ENCODE measurements at places on chromosomes 6 and 20.

GRCh38 chr6:153108315-153108714, 22.8 kb downstream of the RGS17 start:
- no peak for DNase-seq

- DNase-seq, result no peak
Observed at GRCh38 chr20:13626724-13627123, 12.0 kb downstream of the TASP1 start.

- no peak for DNase-seq
Observed at GRCh38 chr6:151275121-151275520, 35.4 kb downstream of the AKAP12 start.

- no peak for DNase-seq
Observed at GRCh38 chr6:79238919-79239318, 4.4 kb upstream of the HMGN3 start.

- DNase-seq, result no peak
Observed at GRCh38 chr20:32527052-32527446, 58.1 kb downstream of the NOL4L start.

DNA sequence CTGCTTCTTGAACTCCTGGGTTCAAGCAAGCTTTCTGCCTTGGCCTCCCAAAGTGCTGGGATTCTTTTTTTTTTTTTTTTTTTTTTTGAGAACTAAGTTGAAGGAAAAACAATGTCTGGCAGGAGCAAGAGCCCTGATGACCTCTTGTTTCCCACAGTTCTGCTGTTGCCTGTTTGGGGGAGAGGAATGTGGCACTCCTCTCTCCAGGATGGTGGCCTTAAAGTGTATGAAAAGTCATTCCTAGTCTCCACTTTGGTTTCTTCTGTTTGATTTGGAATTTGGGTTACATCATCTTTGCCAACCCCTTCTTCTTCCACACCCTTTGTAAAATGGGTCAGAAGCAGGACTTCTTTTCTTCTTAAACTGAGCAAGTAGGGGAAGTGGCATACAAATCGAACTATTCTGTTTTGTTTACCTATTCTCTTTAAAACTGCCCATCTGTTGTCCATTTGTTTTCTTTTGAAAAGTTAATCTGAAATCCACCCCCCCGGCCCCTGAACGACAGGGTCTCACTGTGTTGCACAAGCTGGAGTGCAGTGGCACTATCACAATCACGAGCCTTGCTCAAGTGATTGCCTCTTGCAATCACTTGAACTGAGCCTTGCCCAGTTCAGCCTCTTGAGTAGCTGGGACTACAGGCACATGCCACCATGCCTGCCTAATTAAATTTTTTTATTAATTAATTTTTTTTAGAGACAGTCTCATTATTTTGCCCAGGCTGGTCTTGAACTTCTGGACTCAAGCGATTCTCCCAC, 11.3 kb downstream of the CARMIL1 start:
- no peak for DNase-seq

DNA sequence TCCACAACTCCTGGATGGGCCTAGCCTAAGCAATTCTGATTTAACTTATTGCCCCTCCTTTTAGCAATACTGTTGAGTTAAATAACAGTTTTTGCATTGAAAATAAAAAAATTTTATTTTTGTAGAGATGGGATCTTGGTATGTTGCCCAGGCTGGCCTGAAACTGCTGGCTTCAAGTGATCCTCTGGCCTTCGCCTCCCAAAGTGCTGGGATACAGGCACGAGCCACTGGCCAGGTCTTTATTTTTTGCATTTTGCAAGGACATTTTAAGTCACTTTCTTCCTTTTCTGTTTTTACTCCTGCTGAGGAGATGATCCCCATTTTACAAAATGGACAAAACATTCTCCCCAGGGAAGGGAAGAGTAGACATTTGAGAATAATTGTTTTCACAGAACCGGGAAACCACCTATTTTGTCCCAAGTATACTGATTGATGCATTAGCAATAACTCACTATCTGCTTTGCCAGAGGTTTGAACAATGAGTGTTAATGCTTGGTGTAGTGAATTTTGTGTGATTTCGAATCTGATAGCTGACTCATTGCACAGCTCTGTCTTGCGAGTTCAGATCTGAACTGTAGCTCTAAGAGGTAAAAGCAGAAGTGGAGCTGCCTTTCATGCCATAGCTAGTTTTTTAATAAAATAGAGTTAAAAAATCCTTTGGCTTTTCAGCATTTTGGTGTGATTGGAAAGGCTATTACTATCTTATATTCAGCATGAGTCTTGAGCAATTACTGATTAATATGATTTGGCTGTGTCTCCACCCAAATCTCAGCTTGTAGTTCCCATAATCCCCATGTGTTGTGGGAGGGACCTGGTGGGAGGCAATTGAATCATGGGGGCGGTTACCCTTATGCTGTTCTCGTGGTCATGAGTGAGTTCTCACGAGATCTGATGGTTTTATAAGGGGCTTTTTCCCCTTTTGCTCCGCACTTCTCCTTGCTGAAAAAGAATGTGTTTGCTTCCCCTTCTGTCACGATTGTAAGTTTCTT, 20.9 kb downstream of the IGF2R start:
- no peak for DNase-seq

DNA sequence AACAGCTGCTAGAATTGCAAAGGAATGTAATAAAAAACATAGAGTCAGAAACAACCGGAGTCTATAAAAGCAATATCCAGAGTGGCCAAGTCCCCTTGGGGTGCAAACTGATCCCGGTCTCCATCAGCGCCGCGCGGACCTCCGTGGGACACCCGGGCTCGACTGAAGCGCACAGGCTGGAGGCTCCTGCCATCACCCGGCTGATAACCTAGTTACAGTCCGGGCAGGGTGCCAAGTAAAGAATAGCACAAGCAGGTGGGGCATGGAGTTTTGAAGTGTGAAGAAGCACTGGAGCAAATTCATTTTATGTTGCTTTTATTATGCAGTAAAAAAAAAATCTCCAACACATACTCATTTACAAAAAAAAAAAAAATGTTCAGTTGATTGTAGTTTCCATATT, 205.1 kb upstream of the GMDS start:
- DNase-seq, result no peak

GRCh38 chr6:129708496-129709195, 1.3 kb downstream of the ARHGAP18 start:
- no peak for DNase-seq

GRCh38 chr6:38973178-38974057, 75.2 kb upstream of the GLP1R start:
- DNase-seq, result peak; percentile 54

DNA sequence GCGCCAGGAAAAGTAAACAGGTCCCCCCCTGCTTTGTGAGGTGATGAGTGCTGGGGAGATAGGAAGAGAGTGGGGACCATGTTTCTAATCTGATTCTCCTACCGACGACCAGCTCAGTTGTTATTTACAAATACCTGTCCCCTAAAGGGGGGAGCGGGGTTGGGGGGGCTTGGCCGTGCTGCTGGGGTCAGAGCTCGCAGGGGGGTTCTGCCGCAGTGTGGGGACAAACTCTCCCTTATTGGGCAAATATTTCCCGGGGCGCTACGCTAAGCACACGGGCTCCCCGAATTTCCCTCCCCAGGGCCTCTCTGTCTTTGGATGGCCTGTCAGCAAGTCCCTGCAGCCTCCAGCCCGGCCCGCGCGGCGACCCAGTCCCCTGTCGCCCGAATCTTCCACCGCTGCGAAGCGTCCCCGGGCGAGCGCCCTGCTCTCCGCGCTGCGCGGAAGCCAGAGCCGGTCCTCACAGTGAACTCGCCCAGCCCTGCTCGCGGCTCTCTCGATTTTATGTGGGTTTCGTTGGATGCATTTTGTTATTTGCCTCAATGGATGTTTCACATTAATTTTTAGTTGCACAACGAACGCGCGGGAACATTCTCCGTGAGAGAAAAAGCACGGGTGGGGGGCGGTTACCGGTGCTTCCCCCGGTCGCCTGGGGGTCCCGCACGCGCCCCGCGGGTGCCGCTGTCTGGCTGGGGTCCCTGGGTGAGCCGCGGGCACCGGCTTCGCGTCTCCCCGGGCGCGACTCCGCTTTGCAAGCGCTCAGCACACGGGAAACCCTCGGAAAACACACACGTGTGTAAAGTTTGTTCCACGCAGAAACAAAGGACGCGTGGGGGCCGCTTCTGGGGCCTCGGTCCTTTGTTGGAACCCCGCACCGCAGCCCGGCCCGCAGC, 1.5 kb upstream of the STX16 start:
- peak; percentile 48 for DNase-seq

GRCh38 chr6:76162811-76163210, 90.3 kb upstream of the IMPG1 start:
- no peak for DNase-seq

DNA sequence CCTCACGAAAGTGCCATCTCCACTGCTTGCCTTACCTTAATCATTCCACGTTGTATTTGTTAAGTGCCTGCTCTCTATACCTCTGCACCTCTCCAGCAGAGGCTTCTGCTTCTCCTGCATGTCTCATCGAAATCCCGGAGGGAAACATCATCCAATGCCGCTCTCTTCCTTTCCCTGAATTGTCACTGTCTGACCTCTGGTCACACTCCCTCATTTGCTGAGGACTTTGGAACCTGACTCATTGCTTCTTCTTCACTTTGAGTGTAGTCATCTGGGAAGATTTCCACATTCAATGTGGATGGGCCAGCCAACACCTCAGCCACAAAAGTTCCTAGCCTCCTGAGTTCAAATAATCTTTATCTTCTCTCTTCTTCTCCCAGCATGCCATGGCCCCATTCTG, 78.9 kb upstream of the BEND6 start:
- no peak for DNase-seq

GRCh38 chr6:45469663-45470062, 91.9 kb upstream of the SUPT3H start:
- no peak for DNase-seq

DNA sequence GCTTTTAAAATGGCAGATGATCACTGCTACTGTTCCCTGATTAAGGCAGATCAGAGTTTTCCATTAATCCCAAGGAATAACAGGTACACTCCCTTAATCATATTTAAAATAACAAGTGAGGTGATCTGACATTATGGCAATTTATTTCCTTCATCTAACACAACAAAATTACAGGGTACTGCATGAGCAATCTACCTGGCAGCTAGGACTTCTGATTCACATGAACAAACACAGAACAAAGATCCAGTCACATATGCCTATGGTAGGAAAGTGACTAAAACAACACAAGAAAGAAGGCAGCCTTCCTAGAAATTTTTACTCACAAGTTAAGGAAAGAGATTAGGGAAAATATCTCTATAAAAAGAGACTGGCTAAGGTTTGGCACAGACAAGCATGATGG, 33.2 kb downstream of the MAP7 start:
- no peak for DNase-seq

DNA sequence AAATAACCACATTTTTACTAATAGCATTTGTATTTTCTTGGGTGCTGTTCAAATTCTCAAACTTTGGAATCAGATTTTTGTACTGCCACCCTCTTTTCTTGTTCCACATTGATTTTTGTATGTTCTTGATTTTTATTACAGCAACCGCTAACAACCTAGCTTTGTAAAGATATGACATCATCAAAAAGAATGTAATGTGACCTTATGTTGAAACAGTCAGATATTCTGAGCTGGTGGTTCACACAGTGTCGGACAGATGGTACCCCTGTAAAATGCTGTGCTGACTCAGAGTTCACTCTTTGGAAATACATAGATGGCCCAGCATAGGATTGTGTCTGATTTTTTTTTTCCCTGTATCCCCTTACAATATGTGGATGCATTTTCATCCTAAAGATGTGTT, 118.9 kb downstream of the QKI start:
- DNase-seq, result no peak

DNA sequence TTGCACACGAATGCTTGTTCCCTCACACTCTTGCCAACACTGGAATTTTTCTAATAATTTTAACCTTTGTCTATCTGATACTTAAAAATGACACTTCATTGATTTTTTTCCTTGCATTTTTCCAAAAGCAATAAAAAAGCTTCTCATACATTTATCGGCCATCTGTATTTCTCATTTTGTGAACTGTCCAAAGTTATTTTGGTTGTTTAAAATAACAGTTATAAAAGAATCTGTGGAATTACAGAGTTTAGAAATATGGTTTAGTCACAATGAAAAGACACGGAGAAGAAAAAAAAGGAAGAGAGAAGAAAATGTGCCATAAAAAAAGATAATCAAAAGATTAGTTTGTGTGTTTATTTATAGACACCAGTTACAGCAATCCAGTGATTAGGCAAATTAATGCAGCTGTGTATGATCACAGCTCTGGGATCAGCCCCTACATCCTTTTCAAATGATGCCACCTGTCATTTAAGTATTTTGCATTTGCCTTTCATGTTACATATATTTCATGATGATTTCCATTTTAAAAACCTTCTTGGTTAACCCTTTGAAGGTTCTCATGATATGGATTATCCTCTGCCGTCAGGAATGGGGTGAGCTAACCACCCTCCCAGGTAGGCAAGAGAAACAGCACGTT, 171.7 kb downstream of the BACH2 start:
- no peak for DNase-seq

DNA sequence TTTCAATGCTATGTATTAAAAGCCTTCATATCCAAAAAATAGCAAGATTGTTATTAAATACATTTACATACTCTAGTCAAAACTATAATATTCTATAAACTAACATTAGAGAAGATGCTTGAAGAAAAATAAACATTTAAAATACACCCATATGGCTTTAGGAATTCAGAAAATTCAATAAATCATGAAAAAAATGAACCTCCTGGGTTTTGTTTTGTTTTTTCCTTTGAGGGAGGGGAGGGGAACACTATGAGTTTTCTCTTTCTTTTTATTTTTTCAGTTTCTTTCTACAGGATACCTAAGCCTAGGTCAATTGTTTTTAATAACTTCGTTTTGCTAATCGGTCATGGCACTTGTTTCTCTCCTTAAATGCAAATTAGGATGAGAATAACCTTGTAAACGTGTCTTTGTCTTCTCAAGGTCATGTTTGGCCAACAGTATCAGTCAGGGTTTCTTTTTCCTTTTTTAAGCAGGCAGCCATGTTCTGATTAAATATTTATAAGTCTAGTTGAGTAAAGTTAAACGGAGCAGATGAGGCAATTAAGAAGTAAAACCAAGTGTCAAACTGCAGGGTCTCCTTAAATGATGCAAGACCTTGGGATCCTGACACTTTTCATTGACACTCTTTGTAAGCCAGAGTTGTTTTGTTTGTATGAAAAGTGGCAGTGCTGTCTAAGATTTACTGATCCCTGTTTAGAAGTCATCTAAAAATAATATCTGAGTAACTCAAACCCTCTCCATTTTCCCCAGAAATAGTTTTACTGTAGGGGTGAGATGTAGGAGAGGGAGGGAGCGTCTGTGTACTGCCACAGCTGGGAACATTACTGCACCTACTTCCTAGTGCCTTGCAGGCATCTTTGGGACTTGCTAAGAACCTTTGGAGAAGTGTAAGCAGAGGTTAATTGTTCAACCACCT, 392.3 kb downstream of the PLCB1 start:
- no peak for DNase-seq

- DNase-seq, result no peak
Observed at GRCh38 chr6:91167846-91168245, 581.0 kb upstream of the MAP3K7 start.

GRCh38 chr20:4550740-4551139, 171.0 kb upstream of the PRND start:
- no peak for DNase-seq

All from GM20000 (cell line).